ENCODE measurements at places on chromosomes 11 and 22. TPM values are rescaled to one million over a fixed set of nuclear protein-coding genes. Genes with fewer than 3 reads are reported as not detected.

Gene GDPD4
- total RNA-seq, result not detected

Gene MS4A15
- not detected for total RNA-seq

Gene OR4C46
- total RNA-seq, result not detected

Gene LARGE1
- total RNA-seq, result 57.6 TPM

Gene IFITM5
- not detected for total RNA-seq

Gene PNPLA5
- not detected for total RNA-seq

Gene MPST
- 51.0 TPM for total RNA-seq

Gene PLAAT2
- total RNA-seq, result 0.31 TPM

Gene MB
- 7,621 TPM for total RNA-seq

Gene SAC3D1
- 6.3 TPM for total RNA-seq

Gene NXF1
- 47.5 TPM for total RNA-seq

Gene CDCA5
- total RNA-seq, result 0.22 TPM

Gene OR6A2
- 0.08 TPM for total RNA-seq

Gene DBX1
- total RNA-seq, result not detected

Gene P2RX3
- not detected for total RNA-seq

Gene C22orf23
- 0.21 TPM for total RNA-seq

Gene B3GAT1
- 0.32 TPM for total RNA-seq

Gene LDHAL6A
- total RNA-seq, result not detected

Gene OR8K5
- not detected for total RNA-seq

Gene C11orf97
- total RNA-seq, result not detected

Gene ANGPTL5
- total RNA-seq, result 4.9 TPM

Gene SLC15A3
- 21.1 TPM for total RNA-seq

Gene MFRP
- total RNA-seq, result not detected

Gene SLC22A9
- not detected for total RNA-seq

Gene ZBTB3
- 7.8 TPM for total RNA-seq

Gene OR5A2
- total RNA-seq, result not detected

Gene DDX6
- 144 TPM for total RNA-seq

Measured in right cardiac atrium (tissue), 5 donors.